ENCODE measurements at places on chromosomes 4 and X.
A peak's percentile ranks its signal among the peaks of the same experiment; 100 is the strongest.

DNA sequence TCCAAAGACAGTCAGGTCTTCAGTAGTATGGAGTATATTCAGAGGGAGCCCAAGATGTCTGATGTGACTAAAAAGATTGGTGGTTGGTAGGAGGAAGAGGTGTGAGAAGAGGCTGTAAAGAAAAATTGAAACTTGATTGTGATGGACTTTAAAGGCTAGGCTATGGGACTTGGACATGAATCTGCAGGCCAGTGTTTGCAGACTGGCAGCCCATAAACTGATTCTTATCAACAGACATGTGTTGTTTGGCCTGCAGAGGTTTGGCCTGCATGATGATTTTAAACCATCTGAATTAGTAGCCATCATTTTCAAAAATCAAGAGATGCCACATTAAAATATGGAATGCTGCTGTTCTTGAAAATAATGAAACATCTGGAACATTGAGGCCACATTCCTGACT lies 5.4 kb upstream of the AR start:
- no peak for ATAC-seq

DNA sequence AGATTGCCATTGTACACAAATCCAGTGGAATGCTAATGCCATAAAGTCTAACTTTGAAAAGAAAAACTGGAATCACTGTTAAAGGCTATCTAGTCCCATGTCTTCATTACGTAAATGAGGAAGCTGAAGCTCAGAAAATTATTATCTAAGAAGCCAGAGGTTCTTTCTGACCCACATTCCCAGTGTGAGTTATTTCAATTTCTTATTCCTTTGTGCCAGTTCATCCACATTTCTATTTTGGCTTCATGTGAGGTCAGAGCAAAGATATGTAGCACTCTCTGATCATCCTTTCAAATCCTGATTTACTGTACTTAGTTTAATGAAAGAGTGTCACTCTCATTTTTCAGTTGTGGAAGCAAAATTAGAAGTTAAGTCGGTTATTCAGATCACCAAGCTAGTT lies 24.6 kb upstream of the NWD2 start:
- no peak for ATAC-seq

DNA sequence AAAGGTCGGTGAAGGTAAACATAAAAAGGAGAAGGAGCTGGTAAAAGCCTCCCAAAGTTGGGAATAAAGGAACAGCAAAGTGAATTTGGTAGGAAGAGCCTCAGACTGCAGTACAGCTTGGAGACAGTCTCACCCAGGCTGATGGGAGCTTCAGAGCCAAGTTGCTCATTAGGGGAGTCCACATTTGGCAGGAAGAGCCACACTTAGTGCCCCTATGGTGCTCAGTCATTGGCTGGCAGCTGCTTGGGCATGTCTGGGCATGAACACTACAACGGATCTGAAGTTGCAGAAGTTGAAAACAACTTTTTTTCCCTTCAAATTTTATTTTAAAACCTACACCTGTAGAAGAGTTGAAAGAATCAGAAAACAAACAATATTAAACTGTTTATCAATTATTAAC lies 2497.3 kb downstream of the ARAP2 start:
- ATAC-seq = peak; percentile 50

DNA sequence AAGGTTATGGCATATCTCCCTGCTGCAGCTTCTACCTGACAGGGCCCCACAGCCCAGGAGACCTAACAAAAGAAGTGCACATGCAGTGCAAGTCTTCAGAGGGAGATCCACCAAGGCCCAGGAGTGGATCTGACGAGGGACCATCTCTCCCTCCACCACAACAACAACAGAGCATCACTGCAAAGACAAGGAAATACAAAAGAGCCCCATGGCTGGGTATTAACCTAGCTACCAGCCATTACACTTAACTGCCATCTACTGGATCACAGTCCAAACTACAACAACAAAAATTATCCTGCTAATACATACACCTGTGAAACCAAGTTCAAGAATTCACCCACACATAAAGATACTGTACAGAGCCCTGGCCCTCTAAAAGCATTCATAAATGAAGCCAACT lies 280.2 kb upstream of the SLC7A11 start:
- ATAC-seq = no peak

DNA sequence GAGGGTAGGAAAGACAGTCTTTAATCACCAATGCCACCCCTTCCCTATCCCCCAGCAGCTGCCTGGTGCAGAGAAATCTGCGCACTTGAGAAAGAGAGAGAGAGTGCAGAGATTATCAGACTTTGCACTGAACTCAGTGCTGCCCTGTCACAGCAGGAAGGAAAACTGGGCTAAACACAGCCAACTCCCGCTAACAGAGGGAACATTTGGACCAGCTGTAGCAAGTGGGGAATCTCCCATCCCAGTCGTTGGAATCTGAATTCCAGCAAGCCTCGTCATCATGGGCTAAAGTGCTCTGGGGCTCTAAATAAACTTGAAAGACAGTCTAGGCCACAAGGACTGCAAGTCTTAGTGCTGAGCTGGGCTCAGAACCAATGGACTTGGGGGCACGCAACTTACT lies 168.7 kb downstream of the DLG3 start:
- no peak for ATAC-seq

- ATAC-seq = no peak
Measured at GRCh38 chr4:70855464-70855863, 15.8 kb upstream of the GRSF1 start.

DNA sequence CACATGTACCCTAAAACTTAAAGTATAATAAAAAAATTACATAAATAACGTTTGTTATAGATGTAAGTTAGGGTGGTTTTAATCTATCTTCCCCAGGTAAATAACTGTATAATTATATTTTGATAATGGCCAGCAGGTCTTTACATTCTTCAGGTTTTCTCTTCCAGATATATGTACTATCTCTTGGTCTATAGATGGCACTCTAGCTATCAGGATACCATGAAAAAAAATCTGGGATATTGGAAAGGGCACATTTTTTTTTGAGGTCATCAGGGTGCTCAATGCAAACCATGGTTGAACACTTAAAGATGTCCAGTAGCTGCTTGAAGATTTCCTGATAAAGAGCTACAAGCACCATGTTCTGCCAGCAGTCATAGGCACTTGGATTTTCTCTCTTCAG lies 15.6 kb upstream of the ADH4 start:
- ATAC-seq = no peak

DNA sequence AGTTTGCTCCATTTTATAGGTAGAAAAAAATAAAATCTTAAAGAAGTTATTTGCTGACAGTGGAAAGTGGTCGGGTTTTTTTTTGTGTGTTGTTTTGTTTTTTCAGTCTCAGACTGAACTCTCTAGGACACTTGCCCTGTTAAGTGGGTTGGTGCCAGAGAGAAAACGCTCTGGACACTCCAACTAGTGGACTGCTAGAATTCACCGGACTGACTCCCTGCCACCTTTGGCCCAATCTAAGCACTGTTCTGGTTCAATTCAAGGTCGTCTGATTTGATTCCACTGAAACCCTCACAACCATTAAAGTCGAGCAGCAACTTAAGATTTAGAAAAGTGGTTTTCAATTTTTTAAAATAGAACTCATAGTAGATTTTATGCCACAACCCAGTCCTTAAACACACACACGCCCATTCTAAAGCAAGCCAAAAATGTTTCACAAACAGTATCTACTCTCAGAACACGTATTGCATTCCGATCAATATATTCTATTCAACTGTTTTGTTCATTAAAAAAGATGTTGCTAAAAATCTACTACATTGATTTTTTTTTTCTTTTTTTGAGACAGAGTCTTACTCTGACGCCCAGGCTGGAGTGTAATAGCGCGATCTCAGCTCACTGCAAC lies 27.3 kb downstream of the RWDD4 start:
- no peak for ATAC-seq

DNA sequence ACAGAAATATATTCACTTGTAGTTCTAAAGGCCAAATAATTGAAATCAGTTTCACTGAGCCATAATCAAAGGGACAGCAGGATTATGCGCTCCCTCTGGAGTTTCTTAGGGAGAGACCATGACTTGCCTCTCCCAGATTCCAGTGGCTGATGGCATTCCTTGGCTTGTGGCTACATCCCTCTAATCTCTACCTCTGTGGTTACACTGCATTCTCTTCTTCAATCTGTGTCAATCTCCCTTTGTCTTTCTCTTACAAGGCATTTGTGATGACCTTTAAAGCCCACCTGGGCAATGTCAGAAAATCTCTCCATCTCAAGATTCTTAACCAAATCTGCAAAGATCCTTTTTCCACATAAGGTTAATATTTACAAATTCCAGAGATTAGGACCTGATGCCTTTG lies 260.2 kb downstream of the UNC5C start:
- ATAC-seq = no peak

DNA sequence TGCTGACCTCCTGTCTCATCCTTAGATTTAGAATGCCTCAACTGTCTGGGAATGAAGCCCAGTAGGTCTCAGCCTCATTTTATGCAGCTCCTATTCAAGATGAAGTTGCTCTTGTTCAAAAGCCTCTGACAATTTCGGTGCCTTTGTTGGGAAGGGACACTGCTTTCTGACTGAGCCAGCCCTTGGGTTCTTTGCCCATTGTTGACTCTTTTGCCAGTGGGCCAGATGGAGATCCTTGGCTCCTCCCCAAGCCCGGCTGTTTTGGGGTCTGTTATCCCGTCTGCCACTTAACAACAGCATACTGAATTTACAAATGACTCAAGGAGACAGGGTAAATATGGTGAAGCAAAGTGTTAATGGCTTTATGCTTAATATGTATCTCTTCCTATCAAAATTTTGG lies 58.3 kb upstream of the PRKX start:
- ATAC-seq = no peak

DNA sequence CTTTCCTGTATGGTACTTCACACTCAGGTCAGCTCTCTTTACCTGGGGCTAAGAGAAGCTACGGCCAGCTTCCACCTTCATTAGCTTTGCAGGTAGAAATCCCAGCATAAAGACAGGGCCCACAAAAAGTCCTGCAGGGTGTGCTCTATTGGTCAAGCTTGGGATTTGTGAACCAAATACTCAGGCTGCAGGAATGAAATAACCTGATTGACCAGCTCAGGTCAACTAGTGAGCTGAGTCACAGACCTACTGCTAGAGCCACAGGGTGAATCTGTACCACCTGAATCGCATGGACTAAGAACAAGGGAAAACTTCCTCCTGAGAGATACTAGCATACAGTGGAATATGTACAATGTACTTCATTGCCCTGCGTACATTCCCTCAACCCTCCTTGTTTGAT lies 172.2 kb downstream of the HHIP start:
- no peak for ATAC-seq

DNA sequence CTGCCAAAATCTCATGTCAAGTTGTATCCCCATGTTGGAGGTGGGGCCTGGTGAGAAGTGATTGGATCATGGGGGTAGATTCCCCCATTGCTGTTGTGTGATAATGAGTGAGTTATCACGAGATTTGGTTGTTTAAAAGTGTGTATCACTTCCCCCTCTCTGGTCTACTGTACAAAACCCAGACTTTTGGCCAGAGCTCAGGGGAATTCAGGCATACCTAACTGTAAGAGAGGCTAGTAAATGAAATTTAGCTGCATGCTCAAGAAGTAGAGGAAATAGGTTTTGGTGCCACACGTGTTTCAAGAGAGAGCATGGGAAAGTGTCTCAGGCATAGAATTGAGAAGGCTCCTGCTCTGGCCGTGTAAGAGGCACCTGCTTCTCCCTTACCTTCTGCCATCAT lies 190.5 kb upstream of the GALNTL6 start:
- no peak for ATAC-seq

DNA sequence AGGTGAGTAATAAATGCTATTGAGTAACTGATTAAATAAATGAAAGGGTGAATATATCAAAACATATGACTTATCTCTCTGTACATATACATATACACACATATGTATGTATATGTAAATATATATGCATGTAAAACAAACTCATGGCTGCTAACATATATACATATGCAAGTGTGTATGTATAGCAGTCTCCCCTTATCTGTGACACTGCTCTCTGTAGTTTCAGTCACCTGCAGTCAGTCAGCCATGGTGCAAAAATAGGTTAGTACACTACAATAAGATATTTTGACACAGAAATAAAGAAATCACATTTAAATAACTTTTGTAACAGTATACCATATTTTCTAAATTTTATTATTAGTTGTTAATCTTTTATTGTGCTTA lies 467.4 kb downstream of the EPHA5 start:
- no peak for ATAC-seq

DNA sequence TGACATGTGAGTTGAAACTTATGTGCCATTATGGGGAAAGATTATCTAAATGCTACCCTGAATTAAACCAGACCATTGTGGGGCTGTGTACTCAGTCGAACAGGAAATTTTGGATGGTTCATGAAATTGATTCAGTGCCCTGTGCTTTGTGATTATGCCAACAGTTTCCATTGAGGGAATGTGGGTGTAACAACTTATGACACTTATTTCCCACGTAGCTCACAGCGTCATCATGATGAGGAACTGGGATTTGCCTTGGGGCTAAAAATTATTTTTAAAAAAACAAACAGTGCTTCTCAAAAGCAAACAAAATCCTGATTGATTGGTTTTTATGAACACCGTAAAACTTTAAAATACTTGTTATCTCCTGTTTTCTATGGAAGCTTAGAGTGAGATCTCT lies 8.3 kb upstream of the CLTRN start:
- ATAC-seq = no peak

- ATAC-seq = no peak
Measured at GRCh38 chrX:11131146-11131545, 20.0 kb downstream of the HCCS start.

DNA sequence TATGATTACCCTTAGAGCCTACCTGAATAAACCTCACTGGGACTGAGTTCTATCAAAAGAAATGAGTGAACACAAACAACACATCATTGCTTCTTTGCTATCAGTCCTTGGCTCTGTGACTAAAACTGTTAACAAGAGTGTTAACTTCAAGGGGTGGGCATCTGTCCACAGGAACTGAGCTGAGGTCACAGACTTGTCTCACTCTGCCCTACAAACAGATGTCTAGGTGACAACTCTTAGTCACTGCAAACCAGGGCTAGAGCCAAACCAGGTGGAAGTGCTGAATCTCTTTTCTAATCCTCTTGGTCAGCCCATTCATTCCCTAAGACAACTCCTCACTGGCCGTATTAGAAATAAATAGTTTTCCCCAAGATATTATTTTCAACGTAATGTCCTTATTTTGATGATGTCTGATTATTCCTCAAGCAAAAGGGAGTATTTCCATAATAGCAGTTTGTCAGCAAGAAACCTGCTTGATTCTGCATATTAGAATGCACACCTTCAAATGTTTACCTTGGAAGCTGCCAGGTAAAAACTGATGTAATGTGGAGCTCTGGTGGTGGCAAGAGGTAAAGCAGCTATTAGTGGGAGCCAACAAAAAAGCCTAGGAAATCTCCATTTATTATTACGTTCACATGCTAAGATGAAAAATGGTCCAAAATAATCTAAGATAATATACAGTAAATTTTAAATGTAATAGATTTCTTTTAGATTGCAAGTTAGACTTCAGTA lies 4.0 kb downstream of the COL25A1 start:
- ATAC-seq = no peak

- ATAC-seq = no peak
Measured at GRCh38 chrX:136779346-136779781, 1.4 kb downstream of the ARHGEF6 start.

DNA sequence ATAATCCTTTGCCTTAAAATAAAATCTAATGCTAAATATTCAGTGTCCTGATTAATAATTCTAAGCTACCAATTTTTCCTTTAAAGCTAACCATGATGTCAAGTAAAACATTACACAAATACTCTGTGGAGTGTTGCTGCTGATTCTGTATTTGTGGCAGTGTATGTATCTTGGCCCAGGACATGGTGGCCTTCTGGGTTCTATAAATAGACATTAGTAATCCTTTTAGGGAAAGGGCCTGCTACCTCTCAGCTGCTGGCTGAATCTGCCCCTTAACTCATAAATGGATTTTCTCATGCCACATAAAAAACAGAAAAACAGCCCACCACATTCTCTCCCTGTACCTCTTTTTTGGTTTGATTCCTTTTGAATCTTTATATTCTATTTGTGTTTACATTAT lies 1.2 kb upstream of the XK start:
- ATAC-seq = no peak

All from SK-N-SH treated with all-trans-retinoic acid at 6 μM for 48 hours (cell line).